Caco-2 (cell line): ENCODE measurements at places on chromosomes 13 and 19. TPM values are rescaled to one million over a fixed set of nuclear protein-coding genes. Genes with fewer than 3 reads are reported as not detected.

- no peak for DNase-seq
- H3K4me1 ChIP-seq = no peaks in the 10 kb centered on the region
- no peak overlapping the region for H3K4me3 ChIP-seq
- no peaks in the 10 kb centered on the region for H3K36me3 ChIP-seq
- no peak overlapping the region for H3K27ac ChIP-seq
- no peaks in the 10 kb centered on the region for H3K27me3 ChIP-seq
These were observed 1443.1 kb downstream of the PCDH9 start for GRCh38 chr13:65787082-65787481.

DNA sequence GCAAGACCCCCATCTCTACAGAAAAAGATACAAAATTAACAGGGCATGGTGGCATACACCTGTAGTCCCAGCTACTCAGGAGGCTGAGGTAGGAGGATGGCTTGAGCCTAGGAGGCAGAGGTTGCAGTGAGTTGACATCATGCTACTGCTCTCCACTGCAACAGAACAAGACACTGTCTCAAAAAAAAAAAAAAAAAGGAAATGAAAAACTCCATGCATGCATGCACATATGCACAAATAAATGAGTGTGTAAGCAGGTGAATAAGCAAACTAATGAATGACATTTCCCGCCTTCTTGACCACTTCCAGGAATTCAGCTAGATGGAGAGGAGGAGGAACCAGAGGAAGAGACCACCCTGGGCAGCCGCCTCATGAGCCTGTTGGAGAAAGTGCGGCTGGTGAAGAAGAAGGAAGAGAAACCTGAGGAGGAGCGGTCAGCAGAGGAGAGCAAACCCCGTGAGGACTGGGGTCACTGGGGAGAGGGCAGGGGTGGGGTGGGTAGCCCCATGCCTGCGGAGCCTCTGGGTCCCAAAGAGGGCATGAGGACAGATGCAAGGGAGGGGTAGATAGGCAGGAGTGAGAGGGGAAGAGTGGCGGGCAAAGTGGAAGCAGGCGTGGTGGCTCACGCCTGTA, 58.8 kb downstream of the RYR1 start:
- no peak overlapping the region for H3K27ac ChIP-seq
- H3K4me1 ChIP-seq = no peaks in the 10 kb centered on the region
- DNase-seq = no peak
- H3K4me3 ChIP-seq = no peak overlapping the region
- no peaks in the 10 kb centered on the region for H3K36me3 ChIP-seq

GRCh38 chr13:45299194-45299593, 41.8 kb downstream of the TPT1 start:
- H3K4me1 ChIP-seq = no peaks in the 10 kb centered on the region
- no peaks in the 10 kb centered on the region for H3K36me3 ChIP-seq
- H3K4me3 ChIP-seq = no peak overlapping the region
- H3K27ac ChIP-seq = no peak overlapping the region

GRCh38 chr19:38448225-38448624, 14.7 kb downstream of the RYR1 start:
- no peaks in the 10 kb centered on the region for H3K36me3 ChIP-seq
- H3K4me3 ChIP-seq = no peak overlapping the region
- H3K4me1 ChIP-seq = no peaks in the 10 kb centered on the region
- H3K27ac ChIP-seq = no peak overlapping the region
- no peaks in the 10 kb centered on the region; the same call in 1 of the 2 replicates for H3K27me3 ChIP-seq
- no peak for DNase-seq

DNA sequence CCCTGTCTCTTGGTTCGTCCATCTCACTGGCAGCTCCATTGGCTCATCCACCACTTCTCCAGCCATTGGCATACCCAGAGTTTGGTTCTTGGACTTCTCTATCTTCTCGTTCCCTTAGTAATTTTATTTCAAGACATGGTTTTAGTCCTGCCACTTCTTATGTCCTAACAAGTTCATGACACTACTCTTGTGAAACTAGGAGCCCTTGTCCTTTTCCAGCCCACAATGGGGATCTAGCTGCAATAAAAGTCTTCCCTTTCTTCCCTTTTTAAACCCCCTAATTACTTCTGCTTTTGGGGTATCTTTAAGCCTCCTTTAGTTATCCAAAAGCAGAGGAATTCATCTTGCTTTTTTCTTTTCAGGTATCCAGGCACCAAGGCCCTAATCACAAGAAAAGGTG, 2.9 kb upstream of the RCBTB2 start:
- no peaks in the 10 kb centered on the region for H3K27me3 ChIP-seq
- no peak overlapping the region for H3K27ac ChIP-seq
- peaks cover 12% of the 10 kb centered on the region for H3K4me1 ChIP-seq
- no peaks in the 10 kb centered on the region for H3K36me3 ChIP-seq

- H3K27me3 ChIP-seq = no peaks in the 10 kb centered on the region
- H3K4me1 ChIP-seq = no peaks in the 10 kb centered on the region
- no peak overlapping the region for H3K27ac ChIP-seq
- DNase-seq = no peak
These were observed 21.6 kb downstream of the ATP4B start for GRCh38 chr13:113636266-113636963.

- H3K27ac ChIP-seq = no peak overlapping the region
- DNase-seq = no peak
- H3K4me3 ChIP-seq = no peak overlapping the region
- no peaks in the 10 kb centered on the region for H3K36me3 ChIP-seq
- H3K4me1 ChIP-seq = no peaks in the 10 kb centered on the region
These were observed 214.0 kb downstream of the LHFPL6 start for GRCh38 chr13:39389013-39389412.

- no peaks in the 10 kb centered on the region for H3K27me3 ChIP-seq
- no peak overlapping the region for H3K4me3 ChIP-seq
- H3K4me1 ChIP-seq = no peaks in the 10 kb centered on the region
- peaks cover 2% of the 10 kb centered on the region for H3K36me3 ChIP-seq
- DNase-seq = no peak
- H3K27ac ChIP-seq = peak overlapping the region; percentile 2
These were observed 16.2 kb downstream of the ARGLU1 start for GRCh38 chr13:106551751-106552150.

GRCh38 chr19:34990578-34991192, 9.4 kb upstream of the GRAMD1A start:
- no peaks in the 10 kb centered on the region for H3K36me3 ChIP-seq
- no peak overlapping the region for H3K27ac ChIP-seq
- no peak for DNase-seq
- H3K4me1 ChIP-seq = peaks cover 16% of the 10 kb centered on the region
- H3K27me3 ChIP-seq = no peaks in the 10 kb centered on the region

GRCh38 chr13:63838366-63839110, 2422.9 kb upstream of the PCDH20 start:
- no peak overlapping the region for H3K27ac ChIP-seq
- no peaks in the 10 kb centered on the region for H3K4me1 ChIP-seq
- no peak overlapping the region for H3K4me3 ChIP-seq
- no peaks in the 10 kb centered on the region for H3K27me3 ChIP-seq
- H3K36me3 ChIP-seq = no peaks in the 10 kb centered on the region

- no peak overlapping the region for H3K4me3 ChIP-seq
- DNase-seq = no peak
- H3K36me3 ChIP-seq = no peaks in the 10 kb centered on the region; the same call in 1 of the 2 replicates
- no peak overlapping the region for H3K27ac ChIP-seq
- H3K27me3 ChIP-seq = no peaks in the 10 kb centered on the region
These were observed 56.1 kb downstream of the KL start for GRCh38 chr13:33072282-33072681.

DNA sequence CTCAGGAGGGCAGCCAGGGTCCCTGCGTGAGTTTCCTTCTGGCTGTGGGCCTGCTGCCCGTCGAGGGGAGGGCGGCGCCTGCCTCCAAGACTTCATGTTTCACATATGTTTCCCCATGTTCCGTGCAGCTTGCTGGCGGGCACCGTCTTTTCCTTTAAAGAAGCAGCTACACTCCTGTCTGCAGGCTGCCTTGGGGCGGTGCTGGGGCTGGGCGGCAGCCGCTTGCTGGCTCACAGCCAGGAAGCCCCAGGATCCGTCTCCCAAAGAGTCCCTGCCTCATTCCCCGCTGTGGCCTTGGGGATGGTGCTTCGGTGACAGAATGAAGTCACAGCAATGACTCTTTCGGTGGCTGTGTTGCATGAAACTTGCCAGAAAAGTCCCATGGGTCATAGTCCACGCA, 24.9 kb downstream of the PIAS4 start:
- no peaks in the 10 kb centered on the region for H3K27me3 ChIP-seq
- H3K4me1 ChIP-seq = no peaks in the 10 kb centered on the region
- no peak overlapping the region for H3K4me3 ChIP-seq
- no peak for DNase-seq

DNA sequence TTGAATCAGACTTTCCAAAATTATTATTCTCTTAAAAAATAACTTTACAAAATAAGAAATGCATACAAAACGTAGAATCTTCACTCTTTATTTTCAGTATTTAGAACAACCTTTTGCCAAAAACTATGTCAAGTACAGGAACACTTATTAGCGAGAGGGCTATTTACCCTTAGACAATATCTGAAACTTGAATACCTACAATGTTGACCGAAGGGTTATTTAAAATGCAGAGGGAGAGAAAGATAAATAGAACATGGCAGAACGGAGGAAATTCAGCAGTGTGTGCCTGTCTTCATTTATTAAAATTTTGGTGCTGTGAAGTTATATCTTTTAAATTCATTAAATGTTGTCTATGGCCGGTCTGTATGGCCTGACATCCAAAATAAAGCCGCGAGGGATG, 198.8 kb downstream of the EFNB2 start:
- H3K27ac ChIP-seq = no peak overlapping the region
- no peaks in the 10 kb centered on the region for H3K36me3 ChIP-seq
- no peak overlapping the region for H3K4me3 ChIP-seq
- no peak for DNase-seq
- H3K27me3 ChIP-seq = no peaks in the 10 kb centered on the region

DNA sequence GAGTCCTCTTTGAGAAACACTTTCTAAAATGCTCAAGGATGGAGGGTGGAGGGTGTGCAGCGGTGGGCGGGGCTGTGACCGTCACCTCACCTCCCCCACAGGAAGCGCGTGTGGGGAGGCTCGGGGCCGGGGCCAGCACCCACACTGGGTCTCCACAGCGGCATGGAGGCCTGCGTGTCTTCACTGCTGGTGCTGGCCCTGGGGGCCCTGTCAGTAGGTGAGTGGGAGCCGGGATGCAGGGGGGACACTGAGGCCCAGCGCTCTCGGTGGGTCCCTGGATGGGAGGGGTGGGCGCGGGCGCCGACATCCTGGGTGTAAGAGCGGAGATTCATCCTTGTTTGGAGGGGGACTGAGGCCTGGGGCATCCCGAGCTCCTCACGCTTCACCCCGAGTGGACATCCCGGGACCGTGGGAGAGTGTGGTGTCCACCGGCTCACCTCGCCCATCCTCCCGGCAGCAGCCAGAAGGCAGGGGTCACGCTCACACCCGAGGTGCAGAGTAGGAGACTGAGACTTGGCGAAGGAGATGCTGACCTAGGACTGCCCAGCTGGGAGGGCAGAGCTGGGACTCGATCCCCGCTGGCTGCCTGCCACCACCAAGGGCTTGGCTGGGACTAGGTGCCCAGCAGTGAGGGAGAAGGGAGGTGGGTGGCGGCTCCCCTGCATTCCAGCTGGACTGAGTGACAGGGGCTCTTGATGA, at the start of gene GZMM:
GZMM (plus strand) TSS at position 144 of the 699 bp plus-strand sequence; CDS start at position 163, 19 bp downstream.
- no peaks in the 10 kb centered on the region for H3K4me1 ChIP-seq
- no peak within 1 kb of the TSS for H3K4me3 ChIP-seq
- no peak within 1 kb of the TSS for H3K27ac ChIP-seq
- no peaks in the 10 kb centered on the region for H3K36me3 ChIP-seq
- DNase-seq = no peak

- H3K4me3 ChIP-seq = no peak overlapping the region
- no peak overlapping the region for H3K27ac ChIP-seq
- DNase-seq = no peak
- no peaks in the 10 kb centered on the region for H3K36me3 ChIP-seq
- no peaks in the 10 kb centered on the region for H3K27me3 ChIP-seq
These were observed 6.5 kb upstream of the CCNE1 start for GRCh38 chr19:29805031-29805965.

GRCh38 chr13:42355092-42355485, 83.1 kb downstream of the AKAP11 start:
- H3K4me1 ChIP-seq = no peaks in the 10 kb centered on the region

GRCh38 chr19:18167011-18167410, 6.6 kb upstream of the IFI30 start:
- H3K4me1 ChIP-seq = no peaks in the 10 kb centered on the region
- H3K27ac ChIP-seq = no peak overlapping the region
- H3K4me3 ChIP-seq = no peak overlapping the region
- no peaks in the 10 kb centered on the region for H3K27me3 ChIP-seq

GRCh38 chr13:36533806-36534205, 101.5 kb downstream of the CCNA1 start:
- no peaks in the 10 kb centered on the region for H3K27me3 ChIP-seq
- DNase-seq = no peak
- no peaks in the 10 kb centered on the region for H3K4me1 ChIP-seq
- H3K36me3 ChIP-seq = no peaks in the 10 kb centered on the region

GRCh38 chr13:73335210-73335609, 276.4 kb downstream of the KLF5 start:
- H3K4me3 ChIP-seq = no peak overlapping the region
- DNase-seq = no peak
- H3K27me3 ChIP-seq = no peaks in the 10 kb centered on the region
- H3K36me3 ChIP-seq = no peaks in the 10 kb centered on the region
- 0 out of 2 replicates have a peak, but pooled peaks cover 9% of the 10 kb centered on the region for H3K4me1 ChIP-seq
- H3K27ac ChIP-seq = no peak overlapping the region

- no peaks in the 10 kb centered on the region for H3K4me1 ChIP-seq
- H3K27me3 ChIP-seq = no peaks in the 10 kb centered on the region
- no peak for DNase-seq
These were observed 2.3 kb downstream of the ADGRE2 start for GRCh38 chr19:14775869-14776586.

GRCh38 chr19:55605637-55606470, at the start of gene ZNF865:
ZNF865 (plus strand) TSS chr19:55605647; CDS start chr19:55613619, 7,972 bp downstream.
- peak within 1 kb of the TSS; percentile 87 for H3K4me3 ChIP-seq
- peak; percentile 85 for DNase-seq
- no peaks in the 10 kb centered on the region for H3K27me3 ChIP-seq
- peaks cover 6% of the 10 kb centered on the region; the same call in 1 of the 2 replicates for H3K4me1 ChIP-seq

DNA sequence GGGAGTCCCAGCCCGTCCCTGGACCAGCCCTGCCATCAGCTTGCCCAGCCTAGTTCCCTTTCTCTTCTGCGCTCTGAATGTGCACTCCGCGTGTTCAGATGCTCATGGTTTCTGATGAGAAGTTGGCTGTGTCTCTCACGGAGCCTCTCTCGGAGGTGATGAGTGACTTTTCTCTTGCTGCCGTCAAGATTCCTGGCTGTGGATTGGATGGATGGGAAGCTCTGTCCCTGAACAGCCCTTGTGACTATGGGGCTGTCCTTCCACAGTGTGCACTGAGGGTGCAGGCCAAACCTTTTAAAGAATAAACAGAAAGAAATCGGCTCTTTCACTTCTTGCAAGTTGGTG, 24.4 kb downstream of the WTIP start:
- no peaks in the 10 kb centered on the region; the same call in 1 of the 2 replicates for H3K36me3 ChIP-seq

- no peaks in the 10 kb centered on the region for H3K4me1 ChIP-seq
- H3K27ac ChIP-seq = no peak within 1 kb of the TSS
- DNase-seq = no peak
- peak within 1 kb of the TSS; percentile 26 for H3K4me3 ChIP-seq
- H3K36me3 ChIP-seq = no peaks in the 10 kb centered on the region
- H3K27me3 ChIP-seq = no peaks in the 10 kb centered on the region; the same call in 1 of the 2 replicates
These were observed at the start of gene TSHZ3 for GRCh38 chr19:31349160-31349881. TSHZ3 (minus strand) TSS chr19:31349436; CDS start chr19:31349219, 217 bp downstream.

Gene C19orf85
- not detected in 2 replicates for total RNA-seq

Gene AP2S1
- total RNA-seq = 211 and 234 TPM in 2 replicates

Gene CEACAM3
- total RNA-seq = not detected in 2 replicates

Gene MLLT1
- total RNA-seq = 60.0 and 63.2 TPM in 2 replicates

Gene LGALS4
- total RNA-seq = 1.6 and 2.2 TPM in 2 replicates

Gene ZNF43
- not detected in 2 replicates for total RNA-seq

Gene ZNF284
- total RNA-seq = 2.3 and 3.6 TPM in 2 replicates

Gene GPC5
- 3.8 and 4.1 TPM in 2 replicates for total RNA-seq

Gene TNNI3
- 2.9 and 4.2 TPM in 2 replicates for total RNA-seq

Gene CRYL1
- 4.3 and 6.7 TPM in 2 replicates for total RNA-seq

Gene MBD3L2
- total RNA-seq = not detected in 2 replicates
